ENCODE measurements at places on chromosomes 11 and 22.
A peak's percentile ranks its signal among the peaks of the same experiment; 100 is the strongest.

DNA sequence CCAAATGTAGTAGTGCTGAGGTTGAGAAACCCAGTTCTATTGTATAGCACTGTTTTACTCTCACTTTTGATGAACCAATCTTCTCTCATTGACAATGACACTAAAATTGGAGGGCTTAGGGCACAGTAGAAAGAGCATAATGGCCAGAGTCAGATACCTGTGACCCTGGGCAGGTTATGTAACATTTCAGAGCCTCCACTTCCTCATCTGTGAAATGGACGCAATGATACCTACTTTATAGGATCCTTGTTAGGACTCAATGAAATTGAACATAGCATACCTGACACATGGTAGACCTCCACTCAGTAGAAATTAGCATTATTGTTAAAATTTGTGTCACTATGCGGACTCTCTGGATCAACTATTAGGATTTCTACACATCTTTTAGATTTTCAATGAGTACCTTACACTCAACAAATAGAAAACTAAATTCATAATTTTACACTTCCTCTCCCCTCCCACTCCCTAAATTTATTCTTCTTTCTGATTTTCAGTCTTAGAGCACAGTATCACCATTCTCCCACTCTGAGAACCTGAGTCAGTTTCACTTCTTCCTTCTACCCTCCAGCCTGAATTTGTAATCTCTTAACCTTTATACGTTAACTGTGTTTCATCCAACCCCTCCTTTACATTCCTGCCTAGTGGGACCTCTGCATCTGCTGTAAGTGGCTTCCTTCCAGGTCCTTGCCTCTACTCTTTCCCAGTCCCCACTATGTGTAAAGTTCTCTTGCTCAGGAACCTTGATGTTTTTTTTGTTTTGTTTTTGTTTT lies 78.3 kb downstream of the MICAL2 start:
- DNase-seq: no peak

- no peak for DNase-seq
Observed at GRCh38 chr22:28443526-28443876, 236.1 kb downstream of the TTC28 start.

- no peak for DNase-seq
Observed at GRCh38 chr11:118295199-118295598, 9.3 kb upstream of the CD3E start.

GRCh38 chr11:126246636-126247035 lies 22.1 kb downstream of the SRPRA start:
- DNase-seq: no peak

DNA sequence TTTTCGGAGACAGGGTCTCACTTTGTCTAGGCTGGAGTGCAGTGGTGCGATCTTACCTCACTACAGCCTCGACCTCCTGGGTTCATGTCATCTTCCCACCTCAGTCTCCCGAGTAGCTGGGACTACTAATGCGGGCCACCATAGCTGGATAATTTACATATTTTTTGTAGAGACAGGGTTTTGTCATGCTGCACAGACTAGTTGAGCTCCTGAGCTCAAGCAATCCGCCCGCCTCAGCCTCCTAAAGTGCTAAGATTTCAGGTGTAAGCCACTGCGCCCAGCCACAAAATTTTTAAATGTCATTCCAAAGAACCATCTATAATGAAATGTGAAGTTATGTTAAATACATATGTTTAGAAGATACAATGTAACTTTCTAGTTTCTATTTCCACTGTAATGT lies 4747.7 kb upstream of the OR11H1 start:
- DNase-seq: no peak

GRCh38 chr11:3041699-3042441 lies 15.4 kb downstream of the CARS1 start:
- no peak for DNase-seq

DNA sequence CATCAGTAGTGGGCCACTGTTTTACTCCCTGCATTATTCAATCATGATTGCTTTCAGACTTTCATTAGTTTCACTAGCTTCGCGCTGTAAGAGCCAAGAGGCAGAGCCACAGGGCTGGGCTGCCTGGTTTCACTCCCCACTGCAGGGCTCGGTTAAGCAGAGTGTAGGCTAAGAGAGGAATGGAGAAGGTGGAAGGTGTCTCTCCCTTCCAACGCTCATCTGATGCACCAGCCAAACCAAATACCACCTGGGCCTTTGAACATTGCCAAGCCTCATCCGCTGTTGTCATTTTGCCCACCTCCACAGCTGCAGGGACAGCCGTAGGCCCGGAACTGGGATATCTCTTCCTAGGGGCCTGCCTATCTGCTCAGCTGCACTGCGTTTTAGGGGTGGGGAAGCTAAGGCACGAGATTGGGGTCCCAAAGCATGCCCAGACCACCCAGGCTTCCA lies 480 bp upstream of the SMARCB1 start:
- no peak for DNase-seq

- no peak for DNase-seq
Observed at GRCh38 chr22:45159652-45160462, 3.9 kb upstream of the NUP50 start.

- no peak for DNase-seq
Observed at GRCh38 chr11:131688048-131688693, 317.8 kb downstream of the NTM start.

- DNase-seq: no peak
Observed at GRCh38 chr22:39530692-39531331, 1.7 kb downstream of the RPS19BP1 start.

DNA sequence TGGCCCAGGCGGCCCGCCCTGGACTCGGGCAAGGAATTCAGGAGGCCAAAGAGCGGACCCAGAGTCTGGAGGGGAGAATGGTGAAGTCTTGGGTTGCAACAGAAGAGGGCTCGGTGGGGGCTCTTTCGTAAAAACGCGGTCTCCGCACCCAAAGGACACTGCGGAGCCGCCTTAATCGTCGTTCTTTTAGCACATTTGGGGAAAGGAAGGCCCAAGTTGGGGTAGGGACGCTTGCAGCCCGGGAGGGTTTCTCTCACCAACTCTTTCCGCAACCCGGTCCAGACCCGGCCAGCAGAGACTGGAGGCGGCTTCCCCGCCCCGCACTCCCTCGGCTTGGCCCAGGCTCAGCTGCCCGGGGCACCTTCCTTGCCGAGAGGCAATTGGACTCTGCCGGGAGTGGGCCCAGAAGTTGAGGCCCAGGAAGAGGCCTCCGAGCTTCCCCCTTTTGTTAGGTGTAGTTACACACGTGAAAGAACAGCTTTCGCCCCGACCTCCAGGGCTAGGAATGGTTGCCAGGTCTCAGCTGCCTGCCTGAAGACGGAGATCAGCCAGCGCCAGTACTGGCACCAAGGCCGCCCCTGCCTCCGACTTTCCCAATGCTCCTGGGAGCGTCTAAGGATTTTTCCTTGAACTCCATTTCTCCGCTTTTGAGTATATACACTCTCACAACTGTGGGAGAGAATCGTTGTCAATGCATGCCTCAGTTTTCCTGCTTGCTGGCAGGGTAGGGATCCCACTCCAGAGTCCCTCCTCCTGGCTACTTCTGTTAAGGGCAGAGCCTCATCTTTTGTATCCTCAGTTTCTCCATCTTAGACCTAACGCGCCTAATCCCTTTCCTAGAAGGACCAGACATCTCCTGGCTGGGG lies 3.7 kb downstream of the ALX4 start:
- DNase-seq: no peak

- DNase-seq: peak; percentile 16
Observed at GRCh38 chr11:117843666-117844484, 19.3 kb upstream of the FXYD2 start.

DNA sequence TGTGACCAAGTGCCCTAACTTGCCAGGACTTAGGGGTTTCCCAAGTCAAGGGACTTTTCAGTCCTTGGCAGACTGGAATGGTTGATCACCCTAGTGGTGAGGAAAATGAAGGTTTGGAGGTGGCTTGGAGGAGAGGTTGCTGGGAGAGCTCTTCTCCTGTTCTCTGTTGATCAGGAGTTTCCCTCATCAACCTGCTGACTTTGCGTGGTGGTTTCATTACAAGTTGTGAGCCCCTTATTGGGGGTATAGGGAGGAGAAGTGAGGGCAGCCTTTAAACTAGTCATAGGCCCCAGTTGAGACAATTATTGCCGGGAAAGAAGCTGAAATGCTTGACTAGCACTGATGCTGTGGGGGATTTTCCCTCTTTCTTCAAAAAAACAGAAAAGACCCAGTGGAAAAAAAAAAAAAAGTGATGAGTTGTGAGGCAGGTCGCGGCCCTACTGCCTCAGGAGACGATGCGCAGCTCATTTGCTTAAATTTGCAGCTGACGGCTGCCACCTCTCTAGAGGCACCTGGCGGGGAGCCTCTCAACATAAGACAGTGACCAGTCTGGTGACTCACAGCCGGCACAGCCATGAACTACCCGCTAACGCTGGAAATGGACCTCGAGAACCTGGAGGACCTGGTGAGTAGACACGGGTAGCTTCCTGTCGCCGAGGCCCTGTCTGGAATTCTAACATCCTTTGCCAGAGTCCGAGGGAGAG lies at the start of gene CXCR5:
Gene CXCR5, plus strand, starts transcription at position 525 of the 704 bp plus-strand sequence. Its CDS starts 50 bp downstream, at position 575.
- DNase-seq: no peak

DNA sequence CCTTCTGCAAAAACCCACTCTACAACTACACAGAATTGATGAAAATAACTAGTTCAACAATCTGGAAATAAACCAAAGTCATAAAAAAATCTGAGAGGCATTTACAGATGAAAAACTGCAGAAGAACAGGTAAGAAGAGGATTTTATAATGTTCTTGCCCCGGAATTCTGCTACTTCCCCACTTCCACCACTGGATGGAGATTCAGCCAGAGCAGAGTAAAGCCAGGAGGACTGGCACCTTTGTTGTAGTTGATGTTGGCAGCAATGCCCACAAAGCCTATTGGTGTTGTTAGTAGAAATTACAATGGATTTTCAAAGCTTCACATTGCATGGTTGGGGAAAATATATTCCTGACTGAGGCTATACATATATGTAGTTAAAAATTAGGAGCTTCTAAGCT lies 640.2 kb downstream of the LRRC4C start:
- DNase-seq: no peak

DNA sequence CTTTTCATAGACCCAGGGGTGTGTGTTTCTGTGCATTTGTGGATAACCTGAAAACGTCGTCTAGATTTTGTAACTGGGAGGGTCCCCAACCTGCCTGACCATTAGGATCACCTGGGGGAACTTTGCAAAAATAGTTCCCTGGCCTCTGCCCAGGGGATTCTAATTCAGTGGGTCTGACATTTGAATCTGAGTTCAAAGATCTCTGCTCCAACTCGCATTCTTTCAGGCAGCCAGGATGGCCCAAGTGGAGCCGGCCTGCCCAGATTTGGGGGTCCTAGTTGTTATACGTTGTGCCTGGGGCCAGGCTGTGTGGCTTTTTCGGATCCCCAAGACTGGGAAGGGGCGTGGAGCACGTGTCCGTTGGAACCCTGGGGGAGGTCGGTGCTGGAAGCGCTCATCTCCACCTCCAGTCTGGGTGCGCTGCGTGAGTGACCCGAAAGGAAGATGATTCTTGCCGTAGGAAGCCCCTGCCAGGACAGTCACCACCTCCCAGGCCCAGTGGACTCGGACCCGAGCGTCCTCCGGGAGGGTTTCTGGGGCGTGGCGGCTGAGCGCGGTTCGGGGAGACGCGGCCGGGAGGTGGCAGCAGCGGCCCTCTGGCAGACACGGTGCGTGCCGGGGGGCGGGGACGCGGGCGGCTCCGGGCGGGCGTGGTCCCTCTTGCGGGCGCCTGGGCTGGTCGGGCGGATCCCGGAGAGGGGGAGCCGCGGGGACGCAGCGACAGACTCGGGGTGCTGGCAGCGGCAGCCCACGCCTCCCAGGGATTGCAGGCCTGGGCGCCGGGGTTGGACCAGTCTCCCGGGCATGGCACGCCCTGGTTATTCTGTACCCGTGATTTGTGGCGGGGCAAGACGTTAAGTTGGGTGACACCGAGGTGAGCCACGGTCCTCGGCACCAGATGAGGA lies 29.2 kb upstream of the PLET1 start:
- no peak for DNase-seq

- no peak for DNase-seq
Observed at GRCh38 chr11:111565114-111565720, 24.7 kb downstream of the LAYN start.

- DNase-seq: no peak
Observed at GRCh38 chr11:107969219-107969618, 39.5 kb upstream of the CUL5 start.

DNA sequence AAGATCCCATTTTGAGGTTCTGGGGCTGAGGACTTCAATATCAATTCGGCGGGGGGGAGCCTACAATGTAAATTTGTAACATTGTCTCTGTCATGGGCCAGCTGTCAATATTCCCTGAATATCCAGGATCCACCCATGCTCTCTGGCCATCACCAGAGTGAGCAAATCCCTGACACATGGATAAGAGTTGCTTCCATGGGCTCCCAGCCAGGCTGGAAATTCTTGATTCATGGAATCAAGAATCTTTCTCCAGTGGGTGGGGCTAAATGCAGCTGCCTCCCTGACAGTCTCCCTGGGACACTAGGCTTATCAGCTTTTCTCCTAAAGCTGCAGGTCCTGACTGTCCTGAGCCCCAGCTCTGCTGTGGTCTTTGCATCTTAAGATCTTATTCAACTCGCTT lies 86.9 kb upstream of the IGLL5 start:
- DNase-seq: no peak

GRCh38 chr11:64360448-64360921 lies 1.5 kb downstream of the RPS6KA4 start:
- DNase-seq: no peak

- no peak for DNase-seq
Observed at GRCh38 chr11:85627332-85627997, at the start of gene DLG2. DLG2 (minus strand) TSS chr11:85627344.

- DNase-seq: no peak
Observed at GRCh38 chr11:114137838-114138237, 78.3 kb downstream of the ZBTB16 start.

DNA sequence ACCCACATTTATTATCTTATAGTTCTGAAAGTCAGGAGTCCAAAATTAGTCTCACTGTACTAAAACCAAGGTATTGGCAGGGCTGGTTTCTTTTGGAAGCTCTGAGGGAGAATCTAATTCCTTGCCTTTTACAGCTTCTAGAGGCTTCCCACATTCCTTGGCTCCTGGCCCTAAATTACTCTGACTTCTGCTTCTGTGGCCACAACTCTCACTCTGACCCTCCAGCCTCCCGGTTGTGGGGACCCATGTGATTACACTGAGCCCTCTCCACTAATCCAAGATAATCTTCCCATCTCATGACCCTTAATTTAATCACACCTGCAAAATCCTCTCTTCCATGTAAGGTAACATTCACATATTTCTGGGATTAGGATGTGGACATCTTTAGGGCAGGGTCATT lies 110.9 kb downstream of the ARL14EP start:
- DNase-seq: no peak

- no peak for DNase-seq
Observed at GRCh38 chr11:38191101-38191500, 1593.1 kb upstream of the RAG2 start.

GRCh38 chr11:106986261-106986660 lies 32.0 kb downstream of the GUCY1A2 start:
- peak; percentile 78 for DNase-seq

DNA sequence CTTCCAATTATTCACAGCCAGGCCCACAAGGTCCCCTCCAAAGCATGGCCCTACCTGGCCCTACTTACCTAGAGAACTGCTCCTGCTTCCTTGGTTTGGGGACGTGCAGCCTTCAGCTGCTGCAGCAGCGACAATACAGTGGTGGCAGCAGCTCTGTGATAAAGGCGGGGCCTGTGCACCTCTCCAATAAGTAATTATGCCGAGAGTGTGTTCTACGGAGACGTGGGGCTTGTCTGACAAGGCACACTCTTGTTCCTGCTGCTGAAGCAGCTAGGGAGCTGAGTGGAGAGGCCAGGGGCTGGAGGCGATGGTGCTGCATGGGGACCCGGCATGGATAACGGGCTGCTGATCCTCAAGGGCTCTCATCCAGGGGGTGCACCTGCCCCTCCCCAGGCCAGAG lies 98.0 kb upstream of the THY1 start:
- no peak for DNase-seq

GRCh38 chr22:23762842-23763578 lies at the start of gene C22orf15:
C22orf15 (plus strand) TSS chr22:23762990; CDS start chr22:23763307, 317 bp downstream.
- no peak for DNase-seq
